ENCODE measurements at places on chromosomes 2 and 18. TPM values are rescaled to one million over a fixed set of nuclear protein-coding genes. Genes with fewer than 3 reads are reported as not detected.
A peak's percentile ranks its signal among the peaks of the same experiment; 100 is the strongest.

DNA sequence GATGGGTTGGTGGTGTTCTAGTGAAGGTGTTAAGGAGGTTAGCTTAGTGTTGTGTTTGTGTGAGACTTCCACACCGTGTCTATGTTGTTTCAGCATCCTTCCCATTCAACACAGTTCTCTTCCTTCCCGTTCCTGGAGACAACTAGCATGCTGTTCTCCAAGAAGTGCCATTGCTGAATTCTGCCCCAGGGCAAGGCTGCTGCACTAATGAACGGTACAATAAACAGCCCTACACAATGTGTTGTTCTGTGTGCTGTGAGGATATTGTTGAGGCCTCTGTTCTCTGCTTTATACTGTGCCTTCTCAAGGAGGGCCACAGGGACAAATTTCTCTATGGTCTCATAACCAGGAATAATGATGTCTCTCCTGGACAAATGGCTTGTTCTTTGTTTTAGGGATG, 39.8 kb upstream of the ZEB2 start:
- H3K27me3 ChIP-seq = no peaks in the 10 kb centered on the region
- no peak overlapping the region for H3K4me3 ChIP-seq
- H3K36me3 ChIP-seq = no peaks in the 10 kb centered on the region
- no peaks in the 10 kb centered on the region for H3K4me1 ChIP-seq
- DNase-seq = peak; percentile 8
- no peak overlapping the region for H3K27ac ChIP-seq

GRCh38 chr18:67735506-67735905, 219.0 kb upstream of the DSEL start:
- no peaks in the 10 kb centered on the region for H3K36me3 ChIP-seq
- H3K4me3 ChIP-seq = peak overlapping the region; percentile 45
- no peaks in the 10 kb centered on the region for H3K27me3 ChIP-seq
- peak overlapping the region; percentile 68 for H3K27ac ChIP-seq
- H3K4me1 ChIP-seq = peaks cover 3% of the 10 kb centered on the region

GRCh38 chr2:137966043-137966442, 1.8 kb downstream of the HNMT start:
- H3K27me3 ChIP-seq = peaks cover 5% of the 10 kb centered on the region
- H3K4me3 ChIP-seq = no peak overlapping the region
- no peak for DNase-seq
- peaks cover 5% of the 10 kb centered on the region for H3K4me1 ChIP-seq
- no peaks in the 10 kb centered on the region for H3K36me3 ChIP-seq
- H3K27ac ChIP-seq = no peak overlapping the region

DNA sequence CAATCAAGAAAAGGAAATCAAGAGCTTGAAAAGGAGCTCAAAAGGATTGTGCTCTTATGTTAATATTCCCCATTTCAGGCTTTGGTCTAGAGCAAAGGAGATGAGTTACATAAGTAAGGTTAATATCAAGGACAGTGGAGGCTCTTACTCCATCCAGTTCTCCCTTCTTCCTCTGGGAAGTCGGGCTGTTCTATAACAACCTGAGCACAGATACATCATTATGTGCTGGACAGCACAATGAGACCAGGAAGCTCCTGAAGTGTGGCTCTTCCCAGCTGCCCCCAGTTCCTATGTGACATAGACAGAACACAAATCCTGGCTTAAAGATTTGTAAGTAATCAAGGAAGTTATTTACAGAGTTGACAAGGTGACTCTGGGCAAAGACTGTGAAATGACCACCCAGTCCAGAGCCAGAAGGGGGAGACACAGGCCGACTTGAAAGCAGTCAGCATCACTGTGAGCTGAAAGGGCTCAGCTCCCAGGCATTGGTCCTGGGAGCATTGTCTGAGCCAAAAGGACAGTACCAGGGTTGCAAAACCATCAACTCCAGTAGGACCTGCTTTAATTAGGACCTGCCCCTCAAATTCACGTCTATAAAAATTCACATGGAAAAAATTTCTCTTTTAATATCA, 917.6 kb upstream of the ACVR2A start:
- H3K4me1 ChIP-seq = 0 out of 2 replicates have a peak, but pooled peaks cover 11% of the 10 kb centered on the region
- H3K4me3 ChIP-seq = no peak overlapping the region
- peak; percentile 74 for DNase-seq
- no peak overlapping the region for H3K27ac ChIP-seq
- no peaks in the 10 kb centered on the region for H3K36me3 ChIP-seq
- no peaks in the 10 kb centered on the region for H3K27me3 ChIP-seq

- no peaks in the 10 kb centered on the region for H3K4me1 ChIP-seq
- H3K36me3 ChIP-seq = no peaks in the 10 kb centered on the region
- H3K4me3 ChIP-seq = no peak overlapping the region
- H3K27me3 ChIP-seq = no peaks in the 10 kb centered on the region
- no peak for DNase-seq
These were observed 104.9 kb downstream of the TRABD2A start for GRCh38 chr2:84776011-84776410.

GRCh38 chr2:101627285-101628029, 70.0 kb upstream of the MAP4K4 start:
- H3K27me3 ChIP-seq = no peaks in the 10 kb centered on the region
- DNase-seq = no peak
- H3K36me3 ChIP-seq = no peaks in the 10 kb centered on the region

DNA sequence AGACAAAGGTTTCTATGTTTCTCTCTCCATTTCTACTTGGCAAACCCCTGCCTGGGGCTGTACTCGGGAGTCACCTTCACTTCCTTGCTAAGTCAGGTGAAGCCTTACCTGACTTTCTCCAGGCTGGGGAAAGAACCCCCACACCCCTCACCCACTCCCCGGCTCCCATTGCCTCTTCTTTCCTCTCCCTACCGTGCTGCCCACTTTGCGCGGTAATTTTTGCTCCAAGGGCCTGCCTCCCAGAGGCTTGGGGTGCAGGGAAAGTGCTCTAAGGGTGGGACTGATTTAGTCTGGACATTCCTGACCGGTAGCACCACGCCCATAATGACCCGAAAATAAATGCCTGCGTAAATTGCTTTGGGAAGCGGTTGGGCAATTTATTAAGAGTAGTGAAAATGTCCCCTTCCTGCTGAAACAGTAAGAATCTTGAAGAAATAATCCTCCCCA, 49.1 kb upstream of the ATP6V1B1 start:
- peaks cover 4% of the 10 kb centered on the region for H3K27me3 ChIP-seq
- no peaks in the 10 kb centered on the region for H3K36me3 ChIP-seq
- no peak overlapping the region for H3K27ac ChIP-seq
- H3K4me3 ChIP-seq = no peak overlapping the region
- peaks cover 7% of the 10 kb centered on the region for H3K4me1 ChIP-seq
- DNase-seq = no peak

GRCh38 chr2:112724591-112725525, 4.0 kb downstream of the NT5DC4 start:
- no peaks in the 10 kb centered on the region for H3K27me3 ChIP-seq
- H3K4me3 ChIP-seq = no peak overlapping the region
- no peak overlapping the region for H3K27ac ChIP-seq
- H3K4me1 ChIP-seq = no peaks in the 10 kb centered on the region

GRCh38 chr2:161130354-161130753, 29.9 kb upstream of the TANK start:
- no peak overlapping the region for H3K4me3 ChIP-seq
- H3K27me3 ChIP-seq = no peaks in the 10 kb centered on the region
- no peaks in the 10 kb centered on the region for H3K36me3 ChIP-seq
- H3K4me1 ChIP-seq = peaks cover 18% of the 10 kb centered on the region
- H3K27ac ChIP-seq = peak overlapping the region; percentile 55

DNA sequence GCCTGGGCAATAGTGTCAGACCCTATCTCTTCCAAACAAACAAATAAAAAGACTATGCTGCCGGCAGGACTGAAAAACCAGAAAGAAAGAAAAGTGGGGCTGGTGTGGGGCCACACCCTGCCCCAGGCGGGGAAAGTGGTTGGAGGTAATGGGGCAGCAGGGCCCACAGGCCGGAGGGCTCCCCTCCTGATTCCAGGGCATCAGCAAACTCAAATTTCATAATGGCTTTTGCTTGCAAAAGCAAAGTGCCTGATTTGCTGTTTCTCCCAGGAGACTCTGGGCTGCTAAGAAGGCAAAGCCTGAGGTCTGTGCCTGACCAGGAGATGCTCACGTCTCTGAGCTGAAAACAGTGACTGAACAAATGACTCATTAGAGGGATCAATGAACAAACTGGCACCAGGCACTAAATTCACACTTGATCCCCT, 121.9 kb downstream of the HDAC4 start:
- no peaks in the 10 kb centered on the region for H3K4me1 ChIP-seq
- no peak overlapping the region for H3K27ac ChIP-seq
- no peak for DNase-seq
- no peak overlapping the region for H3K4me3 ChIP-seq
- H3K27me3 ChIP-seq = no peaks in the 10 kb centered on the region

DNA sequence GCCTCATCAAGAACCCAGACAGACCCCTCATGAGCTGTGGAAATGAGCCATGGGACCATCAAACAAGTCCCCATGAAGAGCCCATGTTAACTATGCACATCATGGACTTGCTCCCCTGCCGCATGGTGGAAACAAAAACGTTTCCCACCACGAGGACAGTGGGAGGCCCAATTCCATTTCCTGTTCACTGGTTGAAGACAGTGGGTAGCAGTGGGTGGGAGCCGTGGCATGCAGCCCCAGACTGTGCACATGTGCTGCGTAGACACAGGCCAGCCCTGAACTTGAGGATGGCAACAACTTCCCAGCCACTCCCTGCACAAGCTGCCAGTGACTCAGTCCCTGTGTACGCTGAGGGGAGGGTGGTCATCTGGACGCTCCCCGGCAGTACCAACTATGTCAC, 108.4 kb upstream of the LMAN1 start:
- DNase-seq = no peak
- no peaks in the 10 kb centered on the region for H3K4me1 ChIP-seq
- no peak overlapping the region for H3K27ac ChIP-seq
- H3K36me3 ChIP-seq = no peaks in the 10 kb centered on the region
- no peak overlapping the region for H3K4me3 ChIP-seq

- no peaks in the 10 kb centered on the region for H3K36me3 ChIP-seq
- DNase-seq = no peak
- H3K27ac ChIP-seq = no peak overlapping the region
- H3K4me3 ChIP-seq = no peak overlapping the region
- H3K4me1 ChIP-seq = peaks cover 5% of the 10 kb centered on the region
These were observed 2.2 kb downstream of the UGT1A9 start for GRCh38 chr2:233673896-233674295.

- no peak overlapping the region for H3K27ac ChIP-seq
- peaks cover 14% of the 10 kb centered on the region for H3K4me1 ChIP-seq
- H3K4me3 ChIP-seq = no peak overlapping the region
These were observed 77.9 kb downstream of the LIMS1 start for GRCh38 chr2:108612153-108612513.

DNA sequence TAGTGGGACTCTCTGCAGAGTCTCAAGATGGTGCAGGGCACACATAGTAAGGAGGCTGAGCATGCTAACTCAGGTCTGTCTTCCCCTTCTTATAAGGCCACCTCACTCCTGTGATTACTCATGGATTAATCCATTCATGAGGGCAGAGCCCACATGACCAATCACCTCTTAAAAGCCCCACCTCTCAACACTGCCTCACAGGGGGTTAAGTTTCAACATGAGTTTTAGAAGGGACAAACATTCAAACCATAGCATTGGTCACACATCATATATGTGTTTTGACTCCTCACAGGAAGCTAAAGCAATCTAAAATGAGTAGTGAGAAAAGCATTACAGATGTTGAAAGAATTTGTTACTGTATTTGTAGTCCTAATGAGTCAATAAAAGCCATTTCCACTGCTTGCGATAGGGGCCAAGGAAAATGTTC, 57.5 kb downstream of the DTNA start:
- no peaks in the 10 kb centered on the region for H3K27me3 ChIP-seq
- H3K4me3 ChIP-seq = no peak overlapping the region
- peak; percentile 6 for DNase-seq
- no peak overlapping the region for H3K27ac ChIP-seq
- H3K36me3 ChIP-seq = no peaks in the 10 kb centered on the region
- peaks cover 2% of the 10 kb centered on the region for H3K4me1 ChIP-seq

DNA sequence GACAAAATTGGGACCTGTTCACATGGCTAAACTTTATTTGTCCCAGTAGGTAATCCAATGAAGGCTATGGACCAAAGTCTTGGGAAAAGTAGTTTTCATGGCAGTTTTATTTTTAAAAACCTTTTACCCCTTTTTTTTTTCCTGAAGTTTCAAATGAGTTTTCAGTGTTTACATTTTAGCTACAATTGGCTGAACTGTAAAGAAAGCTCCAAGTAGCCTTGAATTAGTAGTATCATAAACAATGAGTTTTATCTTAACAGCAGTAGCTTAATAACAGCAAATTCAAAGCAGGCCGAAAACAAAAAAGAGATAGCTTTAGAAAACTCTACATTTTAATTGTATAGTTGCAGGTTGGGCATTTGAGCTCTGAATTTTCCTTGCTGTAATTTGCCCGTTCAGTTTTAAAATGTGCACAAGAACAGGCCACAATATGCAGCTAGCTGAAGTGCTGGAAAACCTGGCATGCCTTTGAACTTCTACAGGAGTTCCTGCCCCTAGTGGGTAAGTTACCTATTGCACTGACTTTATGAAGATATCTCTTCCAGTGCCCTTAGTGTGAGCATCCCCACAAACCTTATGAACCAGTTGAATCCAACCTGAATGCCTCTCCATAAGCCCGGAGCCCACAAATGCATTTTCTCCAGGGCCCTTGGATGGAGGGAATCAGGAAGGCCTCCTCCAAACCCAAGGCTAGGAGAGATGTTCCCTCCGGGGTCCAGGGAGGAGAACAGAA, 106.7 kb downstream of the XRCC5 start:
- H3K36me3 ChIP-seq = no peaks in the 10 kb centered on the region
- H3K4me1 ChIP-seq = peaks cover 19% of the 10 kb centered on the region
- H3K27ac ChIP-seq = no peak overlapping the region
- DNase-seq = peak; percentile 31
- H3K4me3 ChIP-seq = no peak overlapping the region
- H3K27me3 ChIP-seq = no peaks in the 10 kb centered on the region

GRCh38 chr2:106972782-106973181, 86.8 kb upstream of the ST6GAL2 start:
- no peak for DNase-seq
- no peaks in the 10 kb centered on the region for H3K4me1 ChIP-seq
- no peak overlapping the region for H3K4me3 ChIP-seq
- H3K36me3 ChIP-seq = no peaks in the 10 kb centered on the region

GRCh38 chr2:172108587-172108930, 5.9 kb upstream of the DLX2 start:
- H3K27ac ChIP-seq = no peak overlapping the region
- H3K27me3 ChIP-seq = no peaks in the 10 kb centered on the region
- DNase-seq = no peak

DNA sequence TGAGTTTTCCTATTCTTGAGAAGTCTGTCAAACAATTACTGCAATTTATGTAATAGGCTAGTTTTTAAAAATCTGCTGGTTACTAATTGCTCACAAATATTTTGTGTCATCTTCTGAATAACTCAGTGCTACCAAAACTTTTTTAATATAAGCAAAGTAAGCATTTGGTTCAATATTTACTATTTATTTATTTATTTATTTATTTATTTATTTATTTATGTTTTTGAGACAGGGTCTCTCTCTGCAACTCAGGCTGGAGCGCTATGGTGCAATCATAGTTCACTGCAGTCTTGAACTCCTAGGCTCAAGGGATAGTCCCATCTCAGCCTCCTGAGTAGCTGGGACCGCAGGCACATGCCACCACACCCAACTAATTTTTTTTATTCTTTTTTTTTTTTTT, 60.4 kb upstream of the CDH20 start:
- H3K27me3 ChIP-seq = no peaks in the 10 kb centered on the region
- no peak for DNase-seq
- H3K4me3 ChIP-seq = no peak overlapping the region
- H3K27ac ChIP-seq = no peak overlapping the region
- H3K4me1 ChIP-seq = no peaks in the 10 kb centered on the region
- H3K36me3 ChIP-seq = no peaks in the 10 kb centered on the region

The ACTG2 gene
- total RNA-seq = not detected

The CFC1B gene
- not detected for total RNA-seq

The CCDC141 gene
- total RNA-seq = 5.3 TPM

The DCC gene
- 0.35 TPM for total RNA-seq

The MLPH gene
- total RNA-seq = not detected

The KCNS3 gene
- total RNA-seq = 90.2 TPM

The TRIP12 gene
- total RNA-seq = 167 TPM

The INHBB gene
- not detected for total RNA-seq

The SERPINB12 gene
- total RNA-seq = not detected

The CHN1 gene
- total RNA-seq = 71.8 TPM
